ENCODE measurements at places on chromosomes 3 and 15.
A peak's percentile ranks its signal among the peaks of the same experiment; 100 is the strongest.

DNA sequence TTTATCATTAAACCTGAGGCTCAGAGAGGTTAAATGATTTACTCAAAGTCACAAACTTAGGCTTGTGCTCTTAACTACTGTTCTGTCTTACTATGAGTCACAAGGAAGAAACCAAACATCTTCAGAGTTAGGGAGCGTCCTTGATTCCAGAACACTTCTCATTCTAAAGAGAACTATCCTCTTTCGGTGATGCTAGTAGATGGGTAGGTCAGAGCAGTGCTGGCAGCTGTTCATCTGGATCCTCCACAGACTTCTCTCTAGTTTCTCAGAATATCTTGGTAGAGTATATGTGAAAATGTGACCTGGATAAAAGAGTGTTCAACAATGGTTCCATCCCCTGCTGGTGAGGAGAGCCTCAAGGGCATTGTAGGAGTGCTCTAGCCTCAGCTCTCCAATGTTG lies 3.3 kb downstream of the ARL6IP5 start:
- no peak for DNase-seq

GRCh38 chr3:38542401-38543298 lies 46.5 kb downstream of the EXOG start:
- peak; percentile 52 for DNase-seq

DNA sequence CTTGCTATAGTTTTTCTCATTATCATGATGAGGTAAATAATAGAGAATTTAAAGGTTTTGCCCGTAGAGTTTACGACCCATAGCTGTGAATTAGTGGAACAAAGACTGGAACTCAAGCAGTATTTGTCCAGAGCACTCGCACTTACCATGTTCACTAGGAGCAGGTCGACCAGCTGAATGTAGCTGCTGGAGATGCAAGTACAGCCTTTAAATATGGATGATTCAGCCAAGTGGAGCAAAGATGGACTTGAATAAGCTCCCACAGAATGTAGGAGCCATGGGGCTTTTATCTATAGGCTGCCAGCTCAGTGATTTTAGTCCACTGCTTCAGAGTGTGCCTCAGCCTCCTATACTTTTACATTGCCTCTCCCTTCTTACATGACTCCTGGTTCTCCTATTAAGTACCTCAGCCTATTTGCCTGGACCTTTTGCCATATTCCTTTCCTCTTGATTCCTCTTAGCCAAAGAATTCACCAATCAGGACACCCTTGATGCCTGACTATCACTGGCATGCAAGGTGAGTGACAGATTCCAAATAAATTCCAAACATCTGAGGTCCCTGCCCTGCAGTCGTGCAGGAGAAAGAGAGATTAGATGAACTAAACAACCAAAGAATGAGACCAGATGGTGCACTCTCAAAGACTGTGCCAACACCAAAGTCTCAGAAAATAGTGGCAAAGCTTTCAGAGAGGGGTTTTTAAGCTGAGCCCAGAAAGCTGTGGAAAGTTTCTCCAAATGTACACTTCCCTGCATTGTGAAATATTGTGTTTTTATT lies 3.9 kb downstream of the MKRN3 start:
- DNase-seq: no peak

DNA sequence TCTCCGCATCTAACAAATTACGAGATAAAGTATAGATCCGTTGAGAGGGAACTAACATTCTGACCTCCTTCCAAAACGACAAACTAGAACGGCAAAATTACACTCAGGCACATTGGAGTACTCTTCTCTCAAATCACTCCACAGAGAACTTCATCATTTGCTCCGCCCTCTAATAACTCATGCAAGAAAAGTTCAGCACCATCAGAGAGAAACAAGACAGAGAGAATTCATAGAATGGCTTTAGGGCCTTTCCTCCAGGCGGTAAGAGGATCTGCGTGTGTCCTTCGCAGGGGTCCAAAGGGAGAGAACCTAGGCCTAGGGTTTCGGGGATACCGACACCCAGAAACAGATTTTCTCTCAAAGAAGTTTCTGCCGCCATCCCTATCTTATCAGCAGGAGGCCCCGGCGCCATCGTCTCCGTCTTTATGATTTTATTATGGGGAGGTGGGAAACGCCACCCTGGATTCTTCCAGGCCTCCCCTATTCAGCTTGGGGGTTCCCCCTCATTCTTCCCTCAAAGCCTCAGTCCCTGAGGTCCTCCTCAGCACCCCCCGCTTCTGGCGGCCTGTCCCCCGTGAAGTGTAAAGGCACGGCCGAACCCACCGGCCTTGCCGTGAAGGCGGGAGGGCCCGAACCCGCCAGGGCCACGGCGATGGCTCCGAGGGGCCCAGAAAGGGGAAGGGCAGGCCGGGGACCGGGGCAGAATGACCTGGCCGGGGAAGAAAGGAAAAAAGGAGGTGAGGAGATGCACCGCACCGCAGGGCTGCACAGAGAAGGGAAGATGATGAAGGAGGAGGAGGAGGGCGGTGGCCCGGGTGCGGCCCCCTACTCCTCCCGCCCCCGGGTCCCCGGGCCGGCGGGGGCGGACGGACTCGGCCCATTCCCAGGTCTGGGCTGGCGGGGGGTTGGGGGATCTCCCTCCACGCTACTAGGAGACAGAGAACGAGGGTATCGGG lies 768 bp downstream of the UBXN7 start:
- DNase-seq: peak; percentile 59

DNA sequence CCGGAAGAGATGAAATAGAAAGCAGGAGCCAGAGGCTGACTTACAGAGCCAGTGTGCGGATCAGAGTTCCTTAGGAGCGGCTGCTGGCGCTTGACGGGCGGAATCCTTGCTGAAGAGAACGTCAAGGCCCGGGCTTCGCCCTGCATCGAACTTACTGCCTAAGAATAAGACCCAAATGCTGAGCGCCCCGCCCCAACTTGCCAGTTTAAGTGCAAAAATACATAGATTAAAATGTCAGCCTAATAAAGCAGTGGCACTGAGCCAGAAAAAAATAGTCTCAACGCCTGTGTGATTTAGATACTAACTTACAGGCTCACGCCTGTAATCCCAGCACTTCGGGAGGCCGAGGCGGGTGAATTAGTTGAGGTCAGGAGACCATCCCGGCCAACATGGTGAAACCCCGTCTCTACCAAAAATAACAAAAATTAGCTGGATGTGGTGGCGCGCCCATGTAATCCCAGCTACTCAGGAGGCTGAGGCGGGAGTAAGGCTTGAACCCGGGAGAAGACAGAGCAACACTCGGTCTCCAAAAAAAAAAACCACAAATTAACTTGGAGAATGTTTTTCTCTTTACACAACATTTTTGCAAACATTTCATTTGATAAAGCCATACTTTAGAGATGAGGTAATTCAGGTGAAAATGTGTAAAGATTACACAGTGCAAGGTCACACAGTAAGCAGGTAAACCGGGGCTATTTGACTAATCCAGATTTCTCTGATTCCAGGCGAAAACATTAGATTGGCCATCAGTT lies 1.2 kb upstream of the UBP1 start:
- DNase-seq: no peak

- peak; percentile 94 for DNase-seq
Observed at GRCh38 chr3:122890077-122890719, 95.3 kb downstream of the SLC49A4 start.

- DNase-seq: peak; percentile 99
Observed at GRCh38 chr3:14452740-14453710, 50.6 kb downstream of the SLC6A6 start.

DNA sequence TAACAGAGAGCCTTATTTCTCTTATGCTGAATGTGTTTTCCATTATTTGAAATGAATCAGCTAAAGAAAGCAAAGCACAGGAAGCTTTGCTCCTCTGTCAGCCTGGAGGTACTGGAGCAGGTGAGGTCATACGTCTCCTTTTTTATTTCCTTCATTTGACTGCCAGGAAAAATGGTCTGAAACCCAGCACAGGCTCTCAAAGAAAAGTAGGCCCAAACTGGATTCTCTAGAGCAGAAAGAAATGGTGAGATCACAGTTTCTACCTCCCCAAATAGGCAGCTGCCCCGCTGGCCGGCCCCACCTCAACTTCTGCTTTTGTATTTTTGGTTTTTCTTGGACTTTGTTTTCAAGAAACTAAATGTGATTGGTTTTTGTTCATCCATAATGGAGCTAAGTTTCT lies 95.1 kb downstream of the RPL39L start:
- DNase-seq: peak; percentile 28

DNA sequence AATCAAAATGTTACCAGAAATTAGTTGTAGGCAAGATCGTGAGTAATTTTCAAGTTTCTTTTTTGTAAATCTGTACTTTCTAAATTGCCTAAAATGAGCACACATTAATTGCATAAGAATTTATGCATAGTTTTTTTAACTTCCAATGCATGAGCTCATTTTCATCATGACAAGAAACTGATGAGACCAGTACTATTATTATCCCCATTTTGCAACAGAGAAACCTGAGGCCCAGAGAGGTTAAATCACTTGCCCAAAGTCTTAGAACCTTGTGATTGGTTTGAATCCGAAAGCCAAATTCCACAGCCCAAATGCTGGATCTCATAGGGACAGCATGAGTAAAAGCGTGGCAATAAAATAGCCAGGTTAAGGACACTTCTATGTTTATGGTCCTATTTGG lies 274.7 kb downstream of the ERC2 start:
- DNase-seq: no peak

DNA sequence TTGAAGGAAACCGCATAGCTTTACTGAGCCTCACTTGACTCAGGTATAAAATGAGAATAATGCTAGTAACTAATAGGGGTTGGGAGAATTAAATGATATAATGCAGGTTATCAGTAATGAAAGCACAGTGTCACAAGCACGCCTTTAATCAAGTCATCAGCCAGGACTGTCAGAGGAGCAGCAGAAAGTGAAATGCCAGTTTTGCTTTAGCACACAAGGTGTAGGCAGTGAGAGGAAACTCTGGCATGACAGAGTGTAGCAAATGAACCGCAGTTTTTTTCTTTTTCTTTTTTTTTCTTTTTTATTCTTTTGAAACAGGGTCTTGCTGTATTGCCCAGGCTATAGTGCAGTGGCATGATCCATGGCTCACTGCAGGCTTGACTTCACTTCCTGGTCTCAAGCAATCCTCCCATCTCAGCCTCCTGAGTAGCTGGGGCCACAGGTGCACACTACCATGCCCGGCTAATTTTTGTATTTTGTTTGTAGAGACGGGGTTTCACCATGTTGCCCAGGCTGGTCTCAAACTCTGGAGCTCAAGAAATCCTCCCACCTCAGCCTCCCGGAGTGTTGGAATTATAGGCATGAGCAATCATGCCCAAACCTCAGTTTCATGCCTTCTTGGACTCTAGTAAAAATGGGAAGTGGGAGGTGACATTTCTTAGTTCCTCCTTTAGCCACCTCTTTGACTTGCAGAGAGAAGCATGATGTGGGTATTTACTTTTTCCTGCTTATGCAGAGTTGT lies 9.7 kb upstream of the SCAANT1 start:
- no peak for DNase-seq

DNA sequence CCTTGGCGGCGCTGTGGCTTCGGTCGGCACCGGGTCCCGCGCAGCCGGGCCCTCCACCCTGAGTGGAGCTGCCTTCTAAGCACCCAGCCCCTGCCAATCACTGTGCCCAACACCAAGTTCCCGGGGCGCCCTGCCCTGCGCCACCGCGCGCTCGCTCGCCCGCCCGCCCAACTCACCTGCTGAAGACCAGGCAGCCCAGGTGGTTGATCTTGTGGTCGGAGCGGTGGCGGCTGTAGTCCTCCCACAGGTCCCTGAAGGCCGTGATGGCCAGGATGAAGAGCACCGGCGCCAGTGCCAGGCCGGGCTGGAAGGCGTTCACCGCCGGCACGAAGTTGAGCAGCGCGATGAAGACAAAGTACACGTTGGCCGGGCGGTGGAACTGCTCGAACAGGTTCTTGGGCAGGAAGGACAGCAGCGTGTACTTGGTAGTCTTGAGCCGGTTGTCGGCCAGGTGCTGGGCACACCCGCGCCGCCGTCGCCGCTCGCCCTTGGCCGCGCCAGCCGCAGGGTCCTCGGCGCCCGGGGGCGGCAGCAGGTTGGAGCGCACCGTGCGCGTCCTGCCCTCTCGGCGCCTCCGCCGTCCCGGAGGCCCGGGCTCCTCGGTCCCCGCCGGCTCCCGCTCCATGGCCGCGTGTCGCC lies 536 bp downstream of the ATP10A start:
- DNase-seq: no peak

- peak; percentile 43 for DNase-seq
Observed at GRCh38 chr3:63351159-63352007, 73.3 kb downstream of the SYNPR start.

DNA sequence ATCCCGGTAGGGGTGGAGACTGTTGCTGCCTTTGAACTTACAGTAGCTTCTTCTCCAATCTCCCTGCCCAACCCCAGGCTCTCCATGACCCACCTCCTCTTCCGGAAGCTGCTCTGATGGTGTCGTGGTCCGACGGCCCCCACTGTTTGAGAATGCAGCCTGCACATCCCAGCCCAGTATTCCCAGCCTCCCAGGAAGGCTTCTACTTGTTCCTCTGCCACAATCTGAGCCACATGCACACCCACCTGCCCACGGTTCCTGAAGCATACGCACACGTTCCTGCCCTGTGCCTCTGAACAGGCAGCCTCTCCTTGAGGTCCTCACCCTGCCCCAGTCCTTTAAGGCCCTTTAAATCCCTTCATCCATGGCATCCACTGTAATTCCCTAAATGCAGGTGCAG lies 57.4 kb downstream of the ABTB1 start:
- DNase-seq: no peak

- DNase-seq: no peak
Observed at GRCh38 chr3:35064761-35065160, 574.6 kb upstream of the ARPP21 start.

- DNase-seq: no peak
Observed at GRCh38 chr3:50478051-50478450, 25.4 kb downstream of the CACNA2D2 start.

- no peak for DNase-seq
Observed at GRCh38 chr3:111812701-111813100, 46.4 kb upstream of the PHLDB2 start.

DNA sequence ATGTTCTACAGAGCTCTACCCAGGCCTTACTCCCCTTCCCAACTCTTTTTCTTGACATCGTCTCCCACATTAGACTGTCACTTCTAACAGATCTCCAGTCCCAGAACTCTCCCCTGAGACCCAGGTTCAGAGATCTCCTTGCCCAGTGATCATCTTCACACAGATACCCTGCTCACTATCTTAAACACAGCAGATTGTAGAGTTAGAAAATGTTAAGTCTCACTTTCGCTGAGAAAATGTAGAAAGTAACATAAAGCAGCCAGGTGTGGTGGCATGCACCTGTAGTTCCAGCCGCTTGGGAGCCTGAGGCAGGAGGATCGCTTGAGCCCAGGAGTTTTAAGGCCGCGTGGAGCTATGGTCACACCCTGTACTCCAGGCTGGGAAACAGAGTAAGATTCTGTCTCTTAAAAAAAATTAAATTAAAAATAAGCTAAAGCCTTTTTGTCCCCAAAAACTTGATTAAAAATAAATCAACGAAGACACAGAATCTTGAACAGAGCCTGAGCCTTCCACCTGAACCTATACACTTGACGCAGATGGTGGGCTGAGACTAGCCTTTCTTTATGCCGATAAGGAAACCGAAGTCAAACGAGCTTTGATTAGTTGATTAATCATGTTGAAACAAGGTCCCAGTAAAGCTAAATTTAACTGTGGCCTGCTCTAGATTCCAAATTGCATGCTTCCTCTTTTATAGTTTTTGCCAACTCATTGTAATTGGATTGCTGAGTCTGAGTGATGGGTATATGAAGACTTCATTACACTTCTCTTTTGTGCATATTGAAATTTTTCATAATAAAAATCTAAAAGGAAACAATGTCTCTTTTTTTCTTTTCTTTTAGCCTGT lies 31.3 kb upstream of the BLM start:
- no peak for DNase-seq

GRCh38 chr15:74156678-74157411 lies 16.7 kb upstream of the ISLR start:
- peak; percentile 74 for DNase-seq

All from muscle of back (tissue), 13 donors.